ENCODE measurements at places on chromosomes 16 and 17.

GRCh38 chr16:891353-891740 lies 79.4 kb downstream of the LMF1 start:
- no peak for DNase-seq

DNA sequence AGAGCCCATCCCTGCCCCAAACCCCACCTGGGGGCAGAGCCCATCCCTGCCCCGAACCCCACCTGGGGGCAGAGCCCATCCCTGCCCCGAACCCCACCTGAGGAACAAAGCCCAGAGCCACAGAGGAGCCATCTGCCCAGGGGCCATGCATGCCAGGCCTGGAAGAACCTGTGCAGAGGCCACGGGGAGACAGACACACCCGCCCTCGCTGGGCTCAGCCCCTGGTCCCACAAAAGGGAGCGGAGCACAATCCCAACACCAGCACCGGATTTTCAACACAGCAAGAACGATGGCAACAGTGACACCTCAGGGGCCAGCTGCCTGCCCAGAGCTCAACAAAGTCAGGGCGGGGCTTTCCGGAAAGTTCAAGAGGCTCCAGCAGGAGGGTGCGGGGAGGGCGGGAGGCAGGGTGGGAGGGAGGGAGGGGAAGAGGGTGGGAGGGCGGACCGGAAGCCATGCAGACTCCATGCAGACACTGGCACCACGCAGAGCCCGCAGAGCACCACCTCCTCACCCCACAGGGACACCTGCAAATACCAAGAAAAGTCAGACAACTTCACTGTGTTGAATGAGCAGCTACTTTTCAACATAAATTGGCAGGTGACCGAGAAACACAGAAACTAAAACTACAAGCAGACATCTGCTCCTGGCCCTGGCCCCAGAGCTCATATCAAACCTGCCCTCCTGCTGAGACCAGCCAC lies 27.9 kb upstream of the C16orf95 start:
- no peak for DNase-seq

GRCh38 chr17:44930667-44931066 lies 15.4 kb upstream of the GFAP start:
- no peak for DNase-seq

- DNase-seq = peak; percentile 35
Observed at GRCh38 chr16:53022374-53022773, 30.3 kb downstream of the CHD9NB start.

DNA sequence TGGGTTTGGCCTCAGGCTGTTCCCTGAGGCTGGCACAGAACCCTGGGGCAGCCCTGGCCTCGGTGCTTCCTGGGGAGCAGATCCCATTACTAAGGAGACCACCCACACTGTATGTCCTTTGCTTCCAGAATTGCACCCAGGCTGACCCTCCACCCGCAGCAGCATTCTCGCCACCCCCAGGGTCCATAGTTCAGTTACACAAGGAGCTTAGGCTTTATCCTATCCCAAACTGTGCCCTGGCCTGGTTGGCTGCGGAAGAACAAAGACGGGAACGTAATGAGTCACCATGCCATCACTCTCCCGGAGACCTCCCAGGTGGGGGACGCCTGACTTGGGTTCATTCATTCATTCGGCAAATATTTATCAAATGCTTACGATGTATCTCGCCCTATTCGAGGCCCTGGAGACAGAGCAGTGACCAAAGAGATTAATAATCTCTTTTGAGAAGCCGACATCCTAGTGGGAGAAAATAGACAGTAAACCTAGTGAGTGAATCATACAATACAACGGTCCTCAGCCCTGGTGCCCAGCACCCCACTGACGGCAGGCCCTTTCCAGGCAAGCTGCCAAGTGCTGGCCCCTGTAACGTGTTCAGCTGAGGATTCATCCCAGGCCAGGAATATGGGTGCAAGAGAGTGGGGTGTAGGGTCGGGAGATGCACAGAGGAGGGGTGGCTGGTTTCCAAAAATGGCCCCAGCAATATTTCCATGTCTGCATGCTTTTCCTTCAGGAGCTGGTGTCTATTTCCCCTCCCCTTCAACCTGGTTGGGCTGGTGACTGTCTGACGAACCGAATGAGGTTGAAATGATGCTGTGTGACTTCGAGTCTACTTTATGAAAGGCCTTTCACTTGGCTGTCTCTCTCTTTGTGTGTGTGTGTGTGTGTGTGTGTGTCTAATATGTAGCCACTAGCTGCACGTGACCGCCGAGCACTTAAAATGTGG lies 134.2 kb downstream of the MGAT5B start:
- no peak for DNase-seq

DNA sequence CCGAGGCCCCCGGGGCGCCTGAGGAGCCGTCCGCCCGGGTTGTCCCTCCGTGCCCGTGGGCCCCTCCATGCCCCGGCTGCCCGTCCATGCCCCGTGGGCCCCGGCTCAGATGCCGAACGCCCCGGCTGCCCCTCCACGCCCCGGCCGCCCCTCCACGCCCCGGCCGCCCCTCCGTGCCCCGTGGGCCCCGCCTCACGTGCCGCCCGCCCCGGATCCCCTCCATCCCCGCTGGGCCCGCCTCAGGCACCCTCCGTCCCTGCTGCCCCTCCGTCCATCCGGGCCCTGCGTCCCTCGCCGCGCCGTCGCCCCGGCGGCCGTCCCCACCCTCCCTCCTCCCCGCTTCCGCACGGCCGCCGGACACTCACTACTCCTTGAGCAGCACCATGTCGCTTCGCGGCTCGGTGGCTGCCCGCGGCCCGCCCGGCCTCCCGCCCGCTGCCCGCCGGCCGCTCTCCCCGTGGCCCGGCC lies 382 bp downstream of the PITPNA start:
- no peak for DNase-seq

DNA sequence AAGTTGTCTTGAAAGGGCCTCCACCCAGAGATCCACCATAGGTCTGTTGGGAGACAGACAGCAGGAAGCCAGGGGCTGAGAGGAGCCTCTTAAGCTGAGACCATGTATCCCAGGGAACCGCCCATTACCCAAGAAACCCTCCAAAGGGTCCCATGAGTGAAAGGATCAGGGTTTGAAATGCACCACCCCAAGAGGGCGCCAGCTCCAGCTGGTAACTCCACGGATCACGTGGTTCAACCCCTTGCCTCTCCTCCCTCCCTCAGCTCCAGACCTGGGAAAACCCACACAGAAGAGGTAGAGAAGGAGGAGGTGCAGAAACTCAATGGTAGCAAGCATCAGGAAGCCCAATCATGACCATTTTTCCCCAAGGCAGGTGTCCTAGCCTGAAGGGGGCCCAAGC lies 148.7 kb downstream of the AIPL1 start:
- DNase-seq = no peak

- no peak for DNase-seq
Observed at GRCh38 chr17:77144227-77144626, 3.5 kb downstream of the SEC14L1 start.

DNA sequence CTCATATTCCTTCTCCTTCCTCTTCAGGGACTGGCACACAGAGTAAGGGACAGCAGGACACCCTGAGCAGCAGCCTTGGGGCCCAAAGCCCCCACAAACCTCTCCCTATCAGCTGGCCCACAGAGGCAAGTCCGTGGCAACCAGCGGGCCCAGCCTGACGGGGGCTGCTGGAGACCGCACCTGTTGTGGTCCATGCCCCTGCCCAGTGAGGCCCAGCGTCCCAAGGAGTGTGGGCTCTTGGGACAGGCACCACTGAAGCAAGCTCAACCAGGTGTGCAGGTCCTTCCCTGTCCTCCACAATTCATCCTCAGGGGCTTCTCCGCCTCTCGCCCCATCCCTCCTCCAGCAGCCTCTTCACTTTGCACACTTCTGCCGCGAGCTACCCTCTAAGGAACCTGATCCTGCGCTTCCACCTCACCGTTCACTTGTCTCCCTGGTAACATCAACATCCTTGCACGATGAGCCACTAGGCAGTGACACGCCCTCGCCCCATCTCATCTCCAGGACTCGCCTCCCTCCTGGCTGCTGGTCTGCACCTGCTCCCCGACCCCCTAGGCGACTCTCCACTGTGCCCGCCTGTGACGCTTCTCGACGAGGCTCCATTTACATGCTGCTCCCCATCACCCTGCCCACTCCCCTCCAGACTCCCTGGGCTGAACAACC lies 12.7 kb downstream of the MNT start:
- DNase-seq = no peak

DNA sequence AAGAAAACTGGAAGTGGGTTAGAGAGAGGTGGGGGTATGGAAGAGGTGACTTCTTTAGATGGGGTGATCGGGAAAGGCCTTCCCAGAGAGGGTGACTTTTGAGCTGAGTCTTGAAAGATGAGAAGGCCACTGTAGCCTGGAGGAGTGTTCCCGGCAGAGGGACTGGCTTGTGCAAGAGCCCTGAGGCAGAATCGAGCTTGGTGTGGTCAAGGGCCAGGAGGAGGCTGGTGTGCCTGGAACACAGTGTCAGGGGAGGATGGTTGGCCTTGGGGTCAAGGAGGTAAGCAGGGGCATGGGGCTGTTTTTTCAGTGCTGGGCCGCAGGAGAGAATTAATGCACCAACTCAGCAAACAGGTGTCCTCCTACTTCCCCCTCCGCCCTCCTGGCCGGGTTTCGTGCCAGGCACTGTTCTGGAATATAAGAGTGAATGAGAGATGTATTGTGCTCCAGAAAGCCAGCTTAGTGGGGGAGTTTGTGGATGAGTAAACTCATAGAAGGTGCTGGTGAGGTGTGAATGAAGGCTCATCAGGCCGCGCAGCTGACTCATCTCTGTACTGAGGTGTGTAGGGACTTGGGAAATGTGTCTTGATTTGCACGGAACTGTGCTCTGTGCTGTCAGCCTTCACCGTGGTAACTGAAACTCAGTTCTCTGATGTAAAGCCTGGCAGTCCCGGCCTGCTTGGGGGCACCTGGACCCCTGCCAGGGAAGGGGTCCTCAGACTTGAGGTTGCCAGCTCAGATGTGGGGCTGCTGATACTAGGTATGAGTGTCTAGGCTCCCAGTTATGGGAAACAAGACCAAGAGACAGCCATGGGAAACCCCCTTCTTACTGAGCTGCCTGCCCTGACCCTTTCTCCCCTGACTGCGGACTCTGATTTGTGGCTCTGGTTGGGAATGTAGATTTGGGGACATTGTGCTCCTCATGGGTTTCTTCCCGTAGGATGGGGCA lies 15.3 kb downstream of the KSR1 start:
- no peak for DNase-seq

DNA sequence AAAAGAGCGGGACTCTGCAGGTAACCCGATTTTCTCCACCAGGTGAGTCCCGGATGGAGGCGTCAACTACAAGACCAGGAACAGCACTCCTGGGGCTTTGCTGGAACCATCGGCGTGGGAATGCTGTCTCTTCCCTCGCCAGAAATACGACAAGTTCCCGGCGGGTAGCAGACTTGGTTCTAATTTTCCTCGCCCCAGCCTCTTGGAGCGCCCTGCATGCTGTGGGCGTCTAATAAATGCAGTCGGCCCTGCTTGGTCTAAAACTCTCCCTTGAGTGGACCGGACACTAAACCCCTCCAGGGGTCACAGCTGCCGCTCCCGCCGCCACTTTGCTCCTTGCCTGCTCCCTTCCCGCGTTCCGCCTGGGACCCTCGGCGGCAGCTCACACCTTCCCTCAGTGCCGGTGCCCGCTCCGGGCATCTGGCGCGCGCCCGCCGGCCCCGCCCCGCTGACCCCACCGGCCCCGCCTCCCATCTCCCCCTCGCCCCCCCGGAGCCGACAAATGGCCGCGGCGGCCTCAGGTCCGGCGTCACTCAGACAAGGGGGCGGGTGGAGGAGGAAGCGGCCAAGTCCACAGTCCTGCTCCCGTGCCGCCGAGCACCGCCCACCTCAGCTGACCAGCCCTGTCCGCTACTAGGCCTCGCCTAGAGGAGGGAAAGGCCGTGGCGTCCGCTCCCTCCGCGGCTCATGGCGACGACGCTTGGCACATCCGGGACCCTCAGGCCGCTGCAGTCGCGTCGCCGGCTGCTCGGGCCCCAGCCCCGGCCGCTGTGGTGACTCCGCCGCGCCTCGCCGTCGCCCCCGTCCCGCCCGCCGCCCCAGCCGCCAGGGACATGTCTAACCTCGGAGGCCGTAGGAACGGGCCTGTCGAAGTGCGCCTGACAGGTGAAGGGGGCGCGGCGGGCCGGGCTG lies 65.8 kb downstream of the KPNA2 start:
- DNase-seq = peak; percentile 58

DNA sequence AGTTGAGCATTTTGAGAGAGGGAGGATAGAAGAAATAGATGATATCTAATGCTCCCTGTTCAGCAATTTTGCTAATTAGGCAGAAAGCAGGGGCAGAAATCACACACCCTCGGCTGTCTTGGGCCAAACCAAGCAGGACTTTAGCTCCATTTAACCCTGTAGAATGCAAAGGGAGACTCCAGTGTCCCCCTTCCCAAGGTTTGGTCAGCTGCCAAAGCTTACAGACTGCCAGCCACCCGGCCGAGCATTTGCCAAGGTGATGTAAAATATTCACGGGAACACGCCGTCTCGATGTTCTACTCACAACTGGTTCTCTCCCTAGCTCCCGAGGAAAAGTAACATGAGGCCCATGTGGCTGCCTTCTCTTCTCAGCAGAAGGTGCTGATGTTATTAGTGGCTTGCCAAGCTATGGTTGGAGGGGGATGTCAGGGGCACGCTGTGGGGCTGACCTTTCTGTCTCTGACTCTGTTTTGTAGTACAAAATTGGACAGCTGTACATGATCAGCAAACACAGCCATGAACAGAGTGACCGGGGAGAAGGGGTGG lies 155.3 kb downstream of the PITPNC1 start:
- DNase-seq = no peak

DNA sequence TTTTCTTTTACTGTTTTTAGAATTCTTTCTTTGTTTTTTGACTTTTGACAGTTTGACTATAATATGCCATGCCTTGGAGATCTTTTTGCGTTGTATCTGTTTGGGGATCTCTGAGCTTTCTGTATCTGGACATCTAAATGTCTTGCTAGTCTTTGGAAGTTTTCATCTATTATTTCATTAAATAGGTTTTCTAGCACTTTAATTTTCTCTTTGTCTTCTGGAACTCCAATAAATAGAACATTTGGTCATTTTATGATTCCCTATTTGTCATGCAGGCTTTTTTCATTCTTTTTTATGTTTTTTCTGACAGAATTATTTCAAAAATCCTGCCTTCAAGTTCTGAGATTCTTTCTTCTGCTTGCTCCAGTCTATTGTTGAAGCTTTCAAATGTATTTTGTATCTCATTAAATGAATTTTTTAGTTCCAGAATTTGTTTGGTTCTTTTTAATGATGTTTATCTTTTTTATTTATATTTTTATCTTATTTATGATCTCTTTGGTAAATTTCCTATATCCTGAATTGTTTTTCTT lies 201.4 kb downstream of the CHD9NB start:
- no peak for DNase-seq

GRCh38 chr16:85061566-85061965 lies 34.0 kb downstream of the KIAA0513 start:
- no peak for DNase-seq

GRCh38 chr16:1509307-1510221 lies 16.4 kb downstream of the TELO2 start:
- no peak for DNase-seq

GRCh38 chr17:31780483-31780882 lies 78.6 kb downstream of the COPRS start:
- DNase-seq = no peak

DNA sequence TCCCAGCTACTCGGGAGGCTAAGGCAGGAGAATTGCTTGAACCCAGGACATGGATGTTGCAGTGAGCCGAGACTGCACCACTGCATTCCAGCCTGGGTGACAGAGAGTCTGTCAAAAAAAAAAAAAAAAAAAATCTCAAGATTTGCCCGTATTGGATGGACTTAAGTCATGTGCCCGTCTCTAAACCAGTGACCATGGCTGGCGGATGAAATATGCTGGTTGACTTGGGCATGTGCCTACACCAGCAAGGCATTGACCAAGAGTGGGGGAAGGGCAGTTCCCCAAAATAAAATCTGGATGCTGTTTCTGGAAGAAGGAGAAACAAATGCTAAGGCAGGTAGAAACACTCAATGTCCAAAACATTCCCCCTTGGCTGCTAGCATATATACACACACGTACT lies 21.5 kb upstream of the COL1A1 start:
- DNase-seq = no peak

- DNase-seq = no peak
Observed at GRCh38 chr17:56679777-56680422, 86.4 kb downstream of the NOG start.

Measured in skin of body (tissue), 3 donors.